ENCODE measurements at places on chromosomes 1 and 21.
A peak's percentile ranks its signal among the peaks of the same experiment; 100 is the strongest.

GRCh38 chr1:33220676-33221384 is 35.5 kb upstream of the ZNF362 start:
- DNase-seq: no peak

- peak; percentile 61 for DNase-seq
Observed at GRCh38 chr1:26597629-26598039, 68.1 kb downstream of the RPS6KA1 start.

GRCh38 chr1:236534151-236534651 is 10.4 kb downstream of the LGALS8 start:
- DNase-seq: peak; percentile 62

DNA sequence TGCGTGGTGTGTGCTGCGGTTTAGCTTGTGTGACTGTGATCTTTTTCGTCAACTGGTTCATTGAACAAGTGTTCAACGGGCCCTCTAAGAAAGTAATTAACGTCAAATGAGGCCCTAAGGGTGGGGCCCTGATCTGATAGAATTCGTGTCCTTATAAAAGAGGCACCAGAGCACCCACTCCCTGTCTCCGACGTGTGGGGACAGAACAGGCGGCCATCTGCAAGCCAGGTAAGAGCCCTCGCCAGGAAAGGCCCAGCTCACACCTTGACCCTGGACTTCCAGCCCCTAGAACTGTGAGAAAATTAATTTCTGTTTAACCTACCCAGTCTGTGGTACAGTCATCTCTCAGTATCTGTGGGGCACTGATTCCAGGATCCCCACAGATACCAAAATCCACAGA is 20.4 kb upstream of the SAMD11 start:
- no peak for DNase-seq

DNA sequence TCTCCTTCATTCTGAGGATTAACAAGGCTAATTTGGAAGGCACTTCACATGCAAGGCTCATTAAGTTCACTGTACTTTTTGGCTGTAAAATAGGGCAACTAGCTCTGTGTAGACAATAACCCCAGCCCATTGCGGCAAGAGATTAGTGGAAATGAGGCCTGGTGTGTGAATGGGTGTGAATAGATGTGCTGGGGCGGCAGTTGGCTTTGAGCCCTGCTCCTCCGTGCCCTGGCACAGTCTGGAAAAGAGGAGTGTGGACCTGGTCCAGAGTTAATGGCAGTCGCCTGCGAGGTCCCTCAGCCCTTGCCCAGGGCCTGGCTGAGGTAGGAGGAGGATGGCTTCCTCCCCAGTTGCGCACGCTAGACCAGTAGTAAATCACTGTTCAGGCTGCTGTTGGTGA is 4.8 kb downstream of the KISS1 start:
- no peak for DNase-seq

- DNase-seq: no peak
Observed at GRCh38 chr1:35931446-35932157, 697 bp downstream of the AGO3 start.

DNA sequence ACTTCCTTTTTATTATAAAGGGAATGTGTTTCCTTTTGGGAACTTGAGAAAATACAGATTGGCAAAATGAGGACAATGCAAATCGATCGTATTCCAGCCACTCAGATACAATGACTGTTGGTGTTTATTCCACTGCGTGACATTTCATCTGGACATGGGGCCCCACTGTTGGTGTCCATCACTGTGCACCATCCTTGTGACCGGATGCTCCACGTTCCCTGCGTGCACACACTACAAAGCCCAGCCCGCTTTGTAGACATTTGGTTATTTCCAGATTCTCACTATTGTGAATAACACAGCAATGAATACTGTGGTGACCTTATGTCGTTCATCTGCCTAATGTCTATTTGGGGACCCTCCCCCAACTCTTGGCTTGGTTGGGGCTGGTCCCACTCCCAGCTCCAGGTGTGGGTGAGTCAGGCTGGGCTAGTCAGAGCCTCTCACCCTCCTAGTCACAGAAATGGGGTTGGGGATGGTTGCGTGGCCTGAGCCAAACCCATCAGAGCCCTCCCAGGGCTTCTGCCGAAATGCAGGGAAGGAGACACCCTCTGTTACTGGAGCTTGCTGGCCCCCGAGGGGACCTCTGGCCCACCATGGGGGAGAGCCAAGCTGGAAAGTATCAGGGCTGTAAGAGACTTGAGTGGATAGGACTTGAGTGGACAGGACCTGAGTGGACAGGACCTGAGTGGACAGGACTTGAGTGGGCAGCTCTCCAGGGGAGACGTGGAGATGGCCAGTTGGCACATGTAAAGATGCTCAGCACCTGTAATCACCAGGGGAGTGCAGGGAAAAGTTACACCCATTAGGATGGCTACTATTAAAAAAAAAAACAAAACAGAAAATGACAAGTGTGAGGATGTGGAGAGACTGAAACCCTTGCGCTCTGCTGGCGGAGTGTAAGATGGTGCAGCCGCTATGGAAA is 57.1 kb upstream of the ADARB1 start:
- DNase-seq: no peak

GRCh38 chr1:114458237-114458777 is 52.7 kb downstream of the TRIM33 start:
- DNase-seq: peak; percentile 18

- DNase-seq: no peak
Observed at GRCh38 chr21:15183813-15184257, 119.0 kb upstream of the NRIP1 start.

DNA sequence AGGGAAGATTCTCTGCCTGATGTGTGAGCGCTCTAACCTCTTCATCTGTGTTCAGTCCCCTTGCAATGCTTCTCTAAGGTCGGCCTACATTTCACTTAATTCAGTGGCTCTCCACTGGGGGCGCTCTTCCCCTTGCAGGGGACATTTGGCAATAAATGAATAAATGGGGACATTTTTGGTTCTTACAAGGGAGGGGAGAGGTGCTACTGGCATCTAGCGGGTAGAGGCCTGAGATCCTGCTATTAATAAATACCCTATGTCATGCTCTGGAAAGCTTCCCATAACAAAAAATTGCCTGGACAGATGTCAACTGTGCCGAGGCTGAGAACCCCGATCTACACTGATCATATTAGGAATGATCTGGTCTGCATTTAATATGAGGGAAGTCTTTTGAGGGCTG is 25.9 kb upstream of the DNAJC11 start:
- peak; percentile 56 for DNase-seq

DNA sequence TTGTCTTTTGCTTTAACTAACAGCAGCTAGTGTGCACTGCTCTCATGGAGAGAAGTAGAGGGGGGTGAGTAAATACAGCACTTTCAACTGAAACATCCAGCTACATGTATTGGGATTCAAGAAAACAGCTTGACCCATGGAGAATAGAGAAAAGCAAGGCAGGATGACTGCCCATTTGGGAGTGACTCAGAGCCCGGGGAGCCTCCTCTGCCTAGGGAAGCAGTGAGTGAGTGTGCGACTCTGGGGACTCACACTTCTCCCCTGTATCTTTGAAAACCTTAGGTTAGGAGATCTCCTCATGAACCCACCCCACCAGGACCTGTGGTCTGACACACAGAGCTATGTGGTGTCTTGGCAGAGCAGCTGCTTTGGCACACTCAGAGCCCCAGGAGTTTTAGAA is 82.0 kb upstream of the PTGFR start:
- peak; percentile 78 for DNase-seq

DNA sequence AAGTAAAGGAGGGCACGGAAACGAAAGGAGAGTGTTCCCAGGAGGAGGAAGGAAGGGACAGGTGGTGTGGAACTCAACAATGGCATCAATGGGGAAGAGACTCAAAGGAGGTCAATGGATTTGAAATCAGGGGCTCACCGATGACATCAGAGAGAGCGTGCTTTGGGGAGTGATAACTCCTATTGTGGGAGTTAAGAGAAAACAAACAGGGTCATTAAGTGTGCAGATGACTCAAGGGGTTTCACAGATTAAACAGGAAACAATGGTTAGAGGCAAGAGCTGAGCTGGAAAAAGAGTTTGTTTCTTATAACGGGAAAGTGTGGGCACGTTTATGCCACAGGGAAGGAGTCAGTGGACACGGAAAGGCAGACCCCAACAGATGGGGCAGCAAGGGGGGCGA is 629.1 kb downstream of the SMYD3 start:
- DNase-seq: no peak

Measured in AG10803 (cell line).